BE2C (cell line): ENCODE measurements at places on chromosomes 13 and 19.
A peak's percentile ranks its signal among the peaks of the same experiment; 100 is the strongest.

GRCh38 chr19:19672816-19673215, 4.2 kb downstream of the ZNF101 start:
- no peak for DNase-seq

GRCh38 chr13:30520571-30520970, 54.8 kb upstream of the HMGB1 start:
- no peak for DNase-seq

- no peak for DNase-seq
These were observed 137.8 kb upstream of the TSC22D1 start for GRCh38 chr13:44713788-44714469.

DNA sequence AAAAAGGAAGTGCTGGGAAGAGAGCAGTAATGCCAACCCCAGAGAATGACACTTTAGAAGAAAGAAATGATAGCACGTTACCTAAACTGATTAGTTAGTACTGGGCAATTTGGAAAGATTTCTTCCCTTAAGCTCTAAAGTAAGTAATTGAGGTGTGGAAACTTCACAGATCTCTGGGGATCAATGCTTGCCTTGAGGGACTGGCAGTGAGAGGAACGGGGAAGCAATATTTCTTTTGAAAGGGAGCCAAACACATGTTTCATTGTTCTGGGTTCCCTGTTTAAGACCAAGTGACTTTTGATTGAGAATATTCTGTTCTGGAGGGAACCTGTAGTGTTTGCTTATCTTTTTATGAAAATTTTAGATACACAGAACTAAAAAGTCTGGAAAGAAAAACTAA, 190.5 kb downstream of the NDFIP2 start:
- no peak for DNase-seq

- DNase-seq = peak; percentile 29
These were observed 10.2 kb downstream of the OXGR1 start for GRCh38 chr13:96984051-96984508.

DNA sequence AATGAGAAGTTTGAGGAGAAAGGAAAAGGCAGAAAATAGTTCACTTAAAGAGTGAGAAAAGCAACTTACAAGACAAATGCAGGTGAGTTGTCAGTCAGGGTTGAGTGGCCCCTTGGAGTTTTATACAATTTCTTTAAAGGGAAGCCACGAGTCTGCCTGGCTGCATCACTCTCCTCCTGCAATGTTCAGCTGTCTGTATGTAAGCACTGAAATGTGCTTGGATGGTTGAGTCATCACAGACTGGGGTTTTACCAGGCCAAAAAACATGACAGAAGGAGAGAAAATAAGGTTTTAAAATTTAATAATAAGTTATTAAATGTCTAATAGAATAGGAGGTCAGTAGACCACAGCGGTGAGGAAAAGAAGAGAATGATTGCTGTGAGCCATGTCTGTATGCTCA, 51.0 kb upstream of the FGF14 start:
- peak; percentile 28 for DNase-seq

DNA sequence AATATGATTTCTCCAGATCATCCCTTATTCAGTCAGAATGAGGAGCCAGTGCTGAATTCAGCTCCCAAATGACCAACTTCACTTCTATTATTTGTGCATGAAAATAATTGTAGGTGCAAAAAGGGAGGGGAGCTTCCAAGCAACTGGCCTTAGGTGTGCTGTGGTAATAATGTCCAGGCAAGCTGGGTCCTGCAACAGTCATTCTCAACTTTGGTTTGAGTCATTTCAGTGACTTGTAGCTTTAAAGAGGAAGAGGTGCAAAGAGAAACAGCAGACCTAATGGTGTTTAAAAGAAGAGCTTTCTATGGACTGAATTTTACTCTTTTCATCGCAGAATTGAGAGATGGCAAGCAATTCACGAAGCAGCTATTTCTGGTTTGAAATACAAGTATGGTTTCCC, 29.2 kb upstream of the FGF9 start:
- no peak for DNase-seq

GRCh38 chr13:99828123-99828522, 143.4 kb downstream of the ZIC5 start:
- no peak for DNase-seq

DNA sequence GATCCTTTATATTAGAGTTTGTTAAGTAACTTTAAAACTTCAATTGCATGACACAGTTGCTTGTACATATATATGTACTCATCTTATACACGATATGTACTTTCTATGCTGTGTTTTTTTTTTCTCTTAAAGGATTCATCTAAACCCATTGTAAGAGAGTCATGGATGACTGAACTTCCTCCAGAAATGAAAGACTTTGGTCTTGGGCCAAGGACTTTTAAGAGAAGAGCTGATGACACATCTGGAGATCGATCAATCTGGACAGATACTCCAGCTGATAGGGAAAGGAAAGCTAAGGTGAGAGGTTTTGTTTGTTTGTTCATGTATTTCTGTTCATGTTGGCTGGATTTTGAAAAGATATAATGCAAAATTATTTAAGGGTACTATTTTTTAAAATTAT, 26.0 kb downstream of the GPALPP1 start:
- no peak for DNase-seq

GRCh38 chr13:45799451-45799850, 52.1 kb downstream of the SIAH3 start:
- DNase-seq = peak; percentile 37

DNA sequence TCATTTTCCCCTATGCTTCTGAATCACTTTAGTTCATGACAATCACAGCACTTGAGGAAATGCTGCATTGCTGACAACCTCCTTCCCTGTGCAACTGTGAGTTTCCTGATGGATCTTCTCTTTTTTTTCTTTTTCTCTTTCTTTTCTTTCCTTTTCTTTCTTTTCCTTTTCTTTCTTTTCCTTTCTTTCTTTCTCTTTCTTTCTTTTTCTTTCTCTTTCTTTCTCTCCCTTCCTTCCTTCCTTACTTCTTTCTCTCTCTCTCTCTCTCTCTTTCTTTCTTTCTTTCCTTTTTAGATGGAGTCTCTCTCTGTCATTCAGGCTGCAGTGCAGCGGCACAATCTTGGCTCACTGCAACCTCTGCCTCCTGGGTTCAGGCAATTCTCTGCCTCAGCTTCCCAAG, 247.9 kb upstream of the HTR2A start:
- DNase-seq = no peak

- DNase-seq = no peak
These were observed 55.1 kb upstream of the STARD13 start for GRCh38 chr13:33340631-33341030.

GRCh38 chr13:84358601-84359000, 476.3 kb upstream of the SLITRK1 start:
- DNase-seq = no peak

GRCh38 chr19:405121-405965, 3.6 kb downstream of the C2CD4C start:
- no peak for DNase-seq

GRCh38 chr13:106083620-106084350, 451.7 kb downstream of the EFNB2 start:
- DNase-seq = peak; percentile 40

DNA sequence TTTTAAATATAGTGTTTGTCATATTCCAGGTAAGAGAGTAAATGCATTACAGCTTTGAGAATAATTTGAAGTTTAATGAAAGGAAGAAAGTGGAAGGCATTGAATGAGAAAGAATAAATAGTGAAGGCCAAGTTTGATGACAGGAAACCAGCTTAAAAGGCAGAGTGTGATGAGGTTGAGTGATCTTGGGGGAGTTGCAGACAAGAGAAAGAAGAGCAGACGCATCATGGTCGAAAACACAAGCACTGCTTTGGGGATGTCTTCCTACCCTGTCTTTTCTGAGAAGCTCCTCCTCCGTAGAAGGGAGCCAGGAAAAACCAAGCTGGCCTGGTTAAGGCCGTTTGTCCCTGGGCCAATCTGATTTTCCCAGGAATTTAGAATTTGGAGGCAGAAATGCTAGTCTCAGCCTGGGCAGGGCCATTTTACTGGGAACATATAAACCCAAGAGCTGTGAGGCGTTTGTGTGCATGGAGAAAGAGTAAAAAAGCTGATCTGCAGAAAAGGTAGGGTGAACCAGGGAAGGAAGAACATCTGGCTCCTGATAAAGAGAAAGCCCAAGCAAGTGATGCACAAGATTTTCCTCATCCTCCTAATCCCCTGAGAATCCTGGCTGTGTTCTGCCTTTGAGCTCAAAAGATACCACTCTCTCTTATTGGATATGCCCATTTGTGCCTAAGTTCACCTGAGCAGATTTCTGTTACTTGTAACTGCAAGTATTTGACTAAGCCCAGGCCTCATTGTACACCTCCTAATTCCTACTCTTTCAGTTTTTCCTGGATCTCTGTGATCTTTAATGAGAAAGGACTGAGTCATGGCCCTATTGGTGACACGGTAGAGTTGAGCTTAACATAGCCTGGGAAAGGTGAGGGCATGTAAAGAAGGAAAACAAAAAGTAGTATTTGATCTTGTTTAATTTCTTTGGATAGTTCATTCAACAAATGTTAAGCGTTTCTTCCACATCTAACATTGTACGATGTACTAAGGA, 80.0 kb downstream of the WDFY2 start:
- DNase-seq = no peak

GRCh38 chr19:50497022-50497405, 14.0 kb downstream of the JOSD2 start:
- no peak for DNase-seq

GRCh38 chr13:27375686-27376326, 48.6 kb upstream of the GTF3A start:
- peak; percentile 82 for DNase-seq

DNA sequence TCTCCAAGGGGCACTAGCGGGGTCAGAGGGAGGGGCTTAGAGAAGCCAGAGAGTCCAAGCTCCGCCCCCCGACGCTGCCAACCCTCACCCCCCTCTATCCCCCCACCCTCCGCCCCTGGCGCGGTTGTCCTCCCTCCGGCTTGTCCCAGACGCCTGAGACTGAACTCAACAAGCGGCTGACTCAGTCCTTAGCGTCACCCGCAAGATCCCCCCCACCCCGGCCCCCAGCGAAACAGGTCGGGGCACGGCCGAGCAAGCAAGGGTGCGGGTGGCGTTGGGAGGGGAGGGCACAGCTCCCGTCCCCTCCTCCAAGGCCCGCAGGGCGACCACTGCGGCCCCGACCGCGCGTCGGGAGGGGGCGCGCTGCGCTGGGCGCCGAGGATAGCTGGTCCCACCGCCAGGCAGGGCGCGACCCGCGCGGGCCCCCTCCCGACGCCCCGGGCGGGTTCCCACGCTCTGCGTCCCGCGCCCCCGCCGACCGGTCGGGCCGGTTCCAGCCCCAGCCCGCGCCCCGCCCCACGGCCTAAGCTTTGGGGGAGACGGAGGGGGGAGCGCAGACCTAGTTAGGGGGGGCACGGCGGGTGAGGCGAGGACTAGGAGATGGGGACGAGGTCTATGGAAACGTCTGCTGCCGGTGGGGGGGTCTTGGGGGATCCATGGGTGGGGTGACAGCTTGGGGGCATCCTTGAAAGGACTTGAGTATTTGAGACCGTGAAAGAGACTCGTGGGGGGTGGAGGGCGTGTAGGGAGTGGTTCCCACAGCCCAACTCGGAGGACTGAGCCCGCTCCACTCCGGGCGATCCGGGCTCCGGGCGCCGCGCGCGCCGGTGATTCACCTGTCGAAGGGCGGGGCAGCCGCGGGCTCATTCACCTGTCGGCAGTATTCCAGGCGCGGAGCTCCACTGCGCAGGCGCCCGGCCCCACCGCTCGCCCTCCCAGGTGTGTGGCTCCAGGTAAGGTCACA, 5.1 kb downstream of the NOTCH3 start:
- peak; percentile 64 for DNase-seq

DNA sequence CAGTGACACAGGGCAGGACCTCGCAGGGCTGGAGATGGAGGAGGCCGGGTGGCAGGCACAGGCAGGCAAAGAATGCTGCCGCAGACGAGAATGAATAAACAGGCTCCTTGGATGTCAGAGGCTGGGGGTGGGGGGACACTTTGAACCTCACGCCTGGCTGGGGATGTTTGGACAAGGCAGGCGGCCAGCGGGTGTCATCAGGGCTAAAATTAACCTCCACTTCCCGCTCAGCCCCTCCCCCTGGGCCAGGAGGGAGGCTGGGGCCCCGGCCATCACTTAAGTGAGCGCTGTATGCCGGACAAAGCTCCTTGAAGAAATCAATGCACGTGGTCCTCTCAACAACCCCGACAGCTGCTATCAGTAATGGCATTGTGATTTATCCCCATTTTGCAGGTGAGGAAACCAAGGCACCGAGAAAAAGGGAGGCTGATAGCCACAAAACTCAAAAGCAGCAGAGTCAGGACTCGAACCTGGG, 10.3 kb upstream of the FUT5 start:
- DNase-seq = no peak

DNA sequence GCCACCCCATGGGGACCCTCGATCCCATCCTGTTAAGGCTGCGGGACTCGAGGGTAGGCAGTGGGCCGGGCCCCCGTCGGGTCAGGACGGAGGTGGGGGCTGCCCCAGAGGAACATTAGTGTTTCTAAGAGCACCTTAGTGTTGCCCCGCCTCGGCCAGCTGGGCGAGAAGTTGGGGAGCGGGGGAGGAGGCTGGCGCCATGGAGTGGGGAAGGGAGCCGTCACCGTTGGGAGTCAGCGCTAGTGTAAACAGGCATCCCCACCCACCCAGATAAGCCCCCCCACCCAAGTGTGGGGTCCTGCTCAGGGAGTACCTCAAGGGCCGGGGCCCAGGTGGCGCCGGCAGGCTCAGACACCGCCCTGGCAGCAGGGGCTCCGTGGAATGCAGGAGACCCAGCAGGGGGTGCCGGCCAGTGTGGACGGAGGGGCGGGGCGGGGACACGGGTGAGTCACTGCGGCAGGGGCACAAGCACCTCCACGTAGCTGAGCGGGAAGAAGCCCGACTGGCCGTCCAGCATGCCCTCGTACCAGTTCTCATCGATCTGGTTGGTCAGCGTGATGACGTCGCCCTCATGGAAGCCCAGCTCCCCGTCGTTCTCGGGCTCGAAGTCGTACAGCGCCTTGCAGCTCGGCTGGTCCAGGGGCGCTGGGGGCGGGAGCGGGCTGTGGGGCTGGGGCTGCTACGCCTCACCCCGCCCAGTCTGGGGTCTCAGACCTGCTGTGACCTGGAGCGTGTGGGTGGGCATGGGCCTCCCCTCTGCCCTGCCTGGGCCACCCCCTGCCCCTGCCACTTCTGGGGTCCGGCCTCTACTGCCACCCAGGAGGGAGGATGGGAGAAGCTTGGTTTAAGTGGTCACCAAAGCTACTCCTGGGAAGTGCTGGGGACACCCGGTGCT, 18.0 kb downstream of the MPND start:
- no peak for DNase-seq

DNA sequence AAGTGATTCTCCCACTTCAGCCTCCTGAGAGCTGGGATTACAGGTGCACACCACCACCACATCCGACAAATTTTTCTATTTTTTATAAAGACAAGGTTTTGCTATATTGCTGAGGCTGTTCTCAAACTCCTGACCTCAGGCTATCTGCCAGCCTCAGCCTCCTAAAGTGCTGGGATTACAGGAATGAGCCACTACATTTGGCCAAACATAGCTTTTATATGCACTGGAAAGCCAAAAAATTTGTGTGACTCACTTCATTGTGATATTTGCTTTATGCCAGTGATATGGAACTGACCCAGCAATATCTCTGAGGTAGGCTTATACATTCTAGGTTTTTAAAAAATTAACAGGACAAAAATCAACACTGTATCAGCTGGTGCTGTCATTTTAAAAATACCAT, 26.8 kb upstream of the ACOD1 start:
- no peak for DNase-seq
